ENCODE measurements at places on chromosomes 5 and 9. TPM values are rescaled to one million over a fixed set of nuclear protein-coding genes. Genes with fewer than 3 reads are reported as not detected.

Gene GKAP1
- polyA plus RNA-seq = 2.9 TPM

Gene TRIP13
- 65.2 TPM for polyA plus RNA-seq

Gene ESM1
- polyA plus RNA-seq = not detected

Gene ADAMTSL1
- polyA plus RNA-seq = not detected

Gene OR1J4
- polyA plus RNA-seq = not detected

Gene TOR1A
- 67.9 TPM for polyA plus RNA-seq
